ENCODE measurements at places on chromosomes 16 and 17.

DNA sequence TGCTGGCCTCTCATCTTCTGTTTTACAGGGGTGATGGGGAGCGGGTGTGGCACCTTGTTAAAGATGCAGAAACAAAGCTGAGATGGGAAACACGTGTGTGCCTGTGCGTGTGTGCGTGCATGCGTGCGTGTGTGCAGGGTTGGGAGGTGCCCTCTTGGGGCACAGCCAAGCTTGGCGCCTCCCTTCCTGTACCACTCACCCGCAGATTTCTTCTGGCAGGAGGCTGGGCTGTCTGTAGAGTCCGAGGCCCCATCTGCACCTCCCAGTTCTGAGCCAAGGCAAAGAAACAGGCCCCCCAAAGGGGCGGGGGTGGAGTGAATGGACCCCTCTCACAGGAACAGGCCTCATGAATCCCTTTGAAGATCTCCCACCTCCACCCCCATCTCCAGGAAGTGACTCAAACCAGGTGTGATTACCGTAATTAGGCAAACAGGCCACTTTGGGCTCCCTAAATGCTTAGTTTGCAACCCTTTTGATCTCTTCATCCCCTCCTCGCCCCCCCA is 20.9 kb downstream of the TNS4 start:
- DNase-seq = peak; percentile 88

GRCh38 chr16:87661561-87661960 is 59.3 kb downstream of the JPH3 start:
- DNase-seq = peak; percentile 17

DNA sequence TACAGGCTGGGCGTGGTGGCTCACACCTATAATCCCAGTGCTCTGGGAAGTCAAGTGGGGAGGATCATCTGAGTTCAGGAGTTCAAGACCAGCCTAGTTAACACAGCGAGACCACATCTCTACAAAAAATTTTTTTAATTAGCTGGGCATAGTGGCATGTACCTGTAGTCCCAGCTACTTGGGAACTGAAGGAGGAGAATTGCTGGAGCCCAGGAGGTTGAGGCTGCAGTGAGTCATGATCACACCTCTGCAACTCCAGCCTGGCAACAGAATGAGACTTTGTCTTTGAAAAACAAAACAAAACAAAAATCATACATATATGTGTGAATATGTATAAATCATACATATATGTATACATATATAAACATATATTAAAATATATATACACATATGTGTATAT is 54.1 kb upstream of the MARCHF10 start:
- no peak for DNase-seq

GRCh38 chr17:33091271-33091670 is 99.6 kb downstream of the SPACA3 start:
- no peak for DNase-seq

DNA sequence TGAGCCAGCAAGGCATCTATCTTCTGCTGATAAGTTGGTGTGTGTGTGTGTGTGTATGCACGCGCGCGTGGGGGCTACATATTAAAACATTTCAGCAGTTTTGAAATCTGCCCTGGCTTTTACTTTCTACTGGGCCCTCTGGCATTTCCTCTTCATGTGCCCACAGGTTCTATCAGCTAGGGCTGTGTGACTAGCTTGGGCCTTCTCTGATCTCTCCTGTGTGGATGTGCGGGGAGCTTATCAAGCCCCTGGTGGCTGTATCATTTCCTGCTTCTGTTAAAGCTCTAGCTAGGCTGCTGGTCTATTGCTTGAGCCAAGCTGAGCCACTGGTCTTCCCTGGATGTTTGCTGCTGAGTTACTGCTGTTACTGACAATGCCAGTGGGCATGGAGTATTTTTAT is 132.5 kb downstream of the AATF start:
- no peak for DNase-seq

GRCh38 chr17:57636985-57637665 is 108.0 kb downstream of the CCDC182 start:
- no peak for DNase-seq

GRCh38 chr16:3161235-3162018 is 26.6 kb upstream of the OR1F1 start:
- no peak for DNase-seq

GRCh38 chr16:27221576-27222248 is 18.4 kb downstream of the KDM8 start:
- no peak for DNase-seq

GRCh38 chr17:45225051-45225700 is 3.5 kb downstream of the FMNL1 start:
- peak; percentile 78 for DNase-seq

DNA sequence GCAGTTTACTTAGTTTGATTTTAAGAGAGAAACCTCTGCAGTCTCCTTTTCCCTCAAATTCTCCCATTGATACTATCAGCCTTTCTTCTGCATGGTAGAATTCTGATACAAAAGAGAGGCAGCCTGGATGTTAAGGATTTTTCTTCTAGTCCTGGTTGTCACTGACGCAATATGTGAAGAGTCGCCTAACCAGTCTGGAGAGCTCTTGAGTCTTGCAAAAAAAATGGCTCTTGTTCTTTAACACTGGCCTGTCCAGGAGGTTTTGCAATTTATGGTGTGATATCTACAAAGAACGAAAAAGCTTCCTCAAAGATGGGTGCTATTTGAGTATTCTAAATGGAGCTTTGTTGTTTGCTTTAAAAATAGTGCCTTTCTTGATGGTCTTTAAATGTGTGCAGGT is 28.9 kb downstream of the COX10 start:
- DNase-seq = no peak

- DNase-seq = no peak
Measured at GRCh38 chr16:53111078-53111791, 56.4 kb downstream of the CHD9 start.

DNA sequence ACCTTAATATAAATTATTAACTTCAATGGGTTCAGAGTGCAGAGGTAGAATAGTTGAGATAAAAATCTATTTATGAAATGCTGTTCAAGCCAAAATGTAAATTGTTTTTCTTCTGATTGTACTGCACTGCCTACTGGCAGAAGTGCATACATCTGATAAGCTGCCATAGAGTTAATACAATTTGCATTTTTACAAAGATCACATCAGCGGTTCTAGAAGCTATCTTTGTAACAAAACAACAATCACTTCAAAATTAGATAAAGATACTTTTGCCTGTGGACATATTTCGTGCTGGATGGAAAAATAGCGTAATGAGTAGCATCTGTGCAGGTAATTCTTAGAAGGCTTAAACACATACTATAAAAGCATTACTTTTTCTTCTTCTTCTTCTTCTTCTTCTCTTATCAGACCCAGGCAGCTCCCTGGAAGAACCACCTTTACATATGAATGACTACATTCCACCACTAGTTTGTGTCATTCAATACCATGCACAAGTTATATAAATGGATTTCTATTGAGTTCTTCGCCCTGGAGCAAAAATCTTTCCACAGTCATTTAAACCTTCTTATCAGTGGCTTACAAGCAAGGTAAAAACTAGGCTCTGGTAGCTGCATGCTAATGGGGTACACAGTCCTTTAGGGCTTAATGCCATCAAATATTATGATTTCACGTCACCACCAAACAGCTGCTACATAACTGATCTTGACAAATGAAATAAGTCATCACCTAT is 47.0 kb downstream of the SYNRG start:
- DNase-seq = no peak

- DNase-seq = peak; percentile 56
Measured at GRCh38 chr17:38727736-38728135, 2.4 kb upstream of the CISD3 start.

- no peak for DNase-seq
Measured at GRCh38 chr16:57373117-57373947, 1.0 kb downstream of the CX3CL1 start.

DNA sequence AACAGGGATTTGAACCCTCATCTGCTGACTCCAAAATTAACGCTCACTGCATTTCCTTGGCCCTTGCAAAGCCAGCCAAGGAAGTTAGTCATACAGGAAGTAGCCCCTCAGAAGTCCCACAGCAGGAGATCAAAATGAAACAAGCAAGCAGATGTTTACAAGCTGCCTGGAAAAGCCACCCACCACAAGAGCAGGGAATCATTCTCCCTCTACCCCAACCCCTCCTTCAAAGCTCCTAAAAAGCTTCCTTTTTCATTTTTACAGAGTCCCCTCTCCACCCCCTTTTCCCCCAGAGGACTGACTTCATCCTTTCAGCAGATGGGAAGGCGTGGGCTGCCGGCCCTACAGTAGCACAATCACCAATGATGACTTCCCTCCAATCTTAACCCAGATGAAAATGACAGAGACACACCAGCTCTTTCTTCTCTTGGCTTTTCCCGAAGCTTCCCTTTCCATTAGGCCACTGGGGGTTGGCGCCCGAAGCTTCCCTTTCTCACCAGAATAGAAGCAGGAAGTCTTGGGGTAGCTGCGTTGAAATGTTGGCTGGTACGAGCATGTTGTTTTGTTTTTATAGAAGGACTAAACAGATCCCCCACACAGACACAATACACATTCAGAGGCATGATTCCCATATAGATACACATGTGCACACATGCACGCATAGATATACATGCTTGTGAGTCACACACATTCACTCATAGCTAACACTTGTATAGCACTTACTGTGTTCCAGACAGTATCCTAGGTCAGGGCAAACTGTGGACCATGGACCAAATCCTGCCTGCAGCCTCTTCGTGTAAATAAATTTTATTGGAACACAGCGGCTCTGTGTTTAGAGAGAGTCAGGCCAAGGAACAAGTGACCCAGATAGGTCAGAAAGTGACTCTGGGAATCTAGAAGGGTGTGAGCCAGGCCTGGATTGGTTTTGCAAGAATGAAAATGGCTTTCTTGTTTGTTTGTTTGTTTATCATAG is 17.4 kb downstream of the ITPRIPL2 start:
- DNase-seq = no peak

DNA sequence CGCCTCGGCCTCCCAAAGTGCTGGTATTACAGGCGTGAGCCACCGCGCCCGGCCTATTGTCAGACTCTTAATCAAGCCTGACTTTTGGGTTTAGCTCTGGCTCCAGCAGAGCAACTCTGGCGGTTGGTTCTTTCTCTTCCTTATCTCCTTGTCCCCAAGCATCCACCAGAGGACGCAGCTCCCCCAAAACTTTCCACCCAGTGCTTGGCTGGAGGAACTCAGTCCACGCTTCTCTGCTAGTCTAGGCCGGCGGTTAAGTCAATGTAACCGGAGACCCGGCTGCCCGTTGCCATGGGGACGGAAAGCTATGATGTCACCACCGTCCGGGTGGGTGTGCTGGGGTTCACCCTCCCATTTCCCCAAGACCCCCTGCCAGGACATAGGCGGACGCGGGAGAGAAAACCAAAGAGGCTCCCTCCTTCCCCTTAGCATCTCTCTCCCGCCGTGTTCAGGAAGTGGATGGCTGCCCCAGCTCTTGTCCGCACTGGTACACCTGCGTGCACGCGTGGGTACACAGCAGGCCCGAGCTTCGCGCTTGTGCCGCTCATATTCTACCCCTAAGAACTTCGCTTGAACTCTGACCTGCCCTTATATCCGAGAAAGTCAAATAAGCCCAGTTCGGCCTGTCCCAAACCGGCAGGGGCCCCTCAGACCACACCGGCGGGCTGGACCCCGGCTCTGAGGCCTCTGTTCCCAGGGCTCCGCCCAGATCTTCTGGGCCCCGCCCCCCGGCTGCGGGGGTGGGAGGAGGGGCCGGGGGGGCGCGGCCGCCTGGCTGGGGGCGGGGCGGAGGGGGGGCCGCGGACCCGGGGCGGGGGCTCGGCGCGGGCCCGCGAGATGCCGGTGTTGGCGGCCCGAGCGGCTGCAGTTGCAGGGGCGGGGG is at the start of gene RND2:
TSS of gene RND2 (plus strand) at position 825 of the 883 bp plus-strand sequence. CDS start 117 bp downstream, outside the sequence.
- DNase-seq = peak; percentile 87

DNA sequence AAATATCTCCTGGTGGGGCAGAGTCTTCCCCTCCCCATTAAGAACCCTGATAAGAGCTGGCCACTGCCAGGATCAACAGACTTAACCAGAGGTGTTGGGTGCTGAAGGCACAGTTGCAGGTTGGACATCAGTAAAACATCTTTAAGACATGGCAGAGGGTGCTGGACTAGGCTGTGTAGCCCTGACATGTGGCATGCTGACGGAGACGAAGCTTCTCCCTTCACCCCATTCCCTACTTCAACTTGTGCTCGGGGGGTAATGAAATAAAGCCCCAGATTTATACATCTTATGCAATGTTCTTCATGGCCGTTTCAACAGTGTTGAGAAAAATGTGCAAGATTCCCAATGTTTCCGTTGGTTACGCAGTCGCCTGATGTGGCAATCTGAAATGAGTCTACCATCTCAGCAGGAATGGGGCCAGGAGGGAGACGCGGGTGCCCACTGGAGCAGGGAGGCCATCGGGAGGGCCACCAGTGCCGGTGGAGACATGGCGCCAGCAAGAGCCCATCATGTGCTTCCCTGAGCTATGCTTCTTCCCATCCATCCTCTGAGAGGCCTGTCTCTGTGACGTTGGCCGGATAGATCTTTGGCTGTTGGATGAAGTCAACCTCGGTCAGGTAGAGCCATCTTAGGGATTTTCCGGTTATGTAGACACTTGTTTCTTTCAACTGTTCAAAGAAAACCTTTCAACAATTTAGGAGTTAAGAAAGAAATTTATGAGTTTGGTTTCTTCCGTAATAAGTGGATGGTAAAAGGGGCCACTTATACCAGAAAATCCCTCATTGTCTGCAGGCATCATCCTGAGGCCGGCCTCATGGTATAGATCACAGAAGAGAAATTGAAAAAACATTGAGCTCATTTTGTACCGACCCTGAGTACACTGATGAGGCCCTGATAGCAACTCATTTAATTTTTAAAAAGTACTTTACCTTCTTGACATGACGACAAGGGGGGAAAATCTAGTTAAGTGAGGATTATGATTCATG is 6.4 kb downstream of the IRF8 start:
- no peak for DNase-seq

GRCh38 chr16:67543582-67543981 is 15.0 kb downstream of the RIPOR1 start:
- no peak for DNase-seq

- no peak for DNase-seq
Measured at GRCh38 chr16:49603956-49604355, 230.4 kb downstream of the C16orf78 start.

DNA sequence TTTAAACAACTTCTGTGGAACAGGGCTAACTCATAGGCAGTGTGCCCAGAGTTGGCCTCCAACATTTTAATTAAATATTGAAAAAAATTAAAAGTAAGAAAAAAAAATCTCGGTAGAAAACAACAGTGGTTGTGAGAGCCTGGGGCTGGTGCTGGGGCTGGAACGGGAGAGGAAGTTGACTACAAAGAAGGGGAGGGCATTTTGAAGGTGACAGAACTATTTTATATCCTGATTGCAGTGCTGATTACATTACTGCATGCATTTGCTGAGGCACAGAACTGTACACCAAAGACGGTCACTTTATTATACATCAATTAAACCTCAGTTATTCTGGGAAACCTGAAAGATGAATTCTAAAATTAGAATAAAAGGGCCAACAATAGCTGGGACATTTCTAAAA is 142.5 kb downstream of the PARN start:
- peak; percentile 26 for DNase-seq

DNA sequence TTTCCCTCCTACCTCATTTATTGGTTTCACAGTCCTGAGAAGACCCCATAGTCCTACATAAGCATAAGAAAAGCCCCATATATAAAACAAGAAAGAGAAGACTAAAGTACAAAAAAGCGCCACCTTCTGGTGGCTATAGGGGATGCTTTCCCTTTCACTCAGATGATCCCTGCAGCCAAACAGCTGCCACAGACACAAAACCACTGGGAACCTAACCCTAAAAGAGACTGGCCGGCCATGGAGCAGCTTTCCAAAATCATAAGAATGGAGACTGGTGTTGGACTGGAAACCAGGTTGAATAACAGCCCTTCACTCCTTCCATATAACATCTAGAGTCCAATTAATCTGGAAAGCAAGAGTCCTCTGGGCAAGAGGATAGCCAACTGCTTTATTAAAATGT is 11.4 kb downstream of the DYNC1LI2 start:
- peak; percentile 47 for DNase-seq

All from CD4-positive, alpha-beta T cell treated with Interleukin-17A for 4 hours (primary cell).